Panc1 (cell line): ENCODE measurements at places on chromosomes 3 and 15. TPM values are rescaled to one million over a fixed set of nuclear protein-coding genes. Genes with fewer than 3 reads are reported as not detected.

Gene FGF7
- total RNA-seq = not detected

Gene CA12
- 0.74 TPM for total RNA-seq

Gene COL8A1
- 0.13 TPM for total RNA-seq

Gene TM6SF1
- 0.69 TPM for total RNA-seq
